ENCODE measurements at places on chromosomes 12 and 14.

DNA sequence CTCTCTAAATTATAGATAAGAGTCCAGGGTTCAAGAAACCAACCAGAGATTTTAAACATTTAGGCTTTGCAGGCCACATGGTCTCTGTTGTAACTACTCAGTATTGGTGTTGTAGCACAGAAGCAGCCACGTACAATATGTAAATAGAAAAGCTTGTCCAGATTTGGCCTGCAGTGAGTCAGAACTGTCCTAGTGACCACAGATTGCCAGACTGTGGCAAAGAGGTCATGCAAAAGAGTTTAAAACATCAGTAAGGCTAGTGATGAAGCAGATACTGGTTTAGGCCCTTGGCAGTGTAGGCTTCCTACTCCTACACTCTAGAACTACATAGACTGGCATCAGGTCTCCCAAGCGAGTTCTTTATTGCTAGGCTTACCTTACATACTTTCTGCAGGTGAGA, 117.6 kb upstream of the GARIN6 start:
- no peak overlapping the region for H3K4me3 ChIP-seq
- H3K36me3 ChIP-seq: no peaks in the 10 kb centered on the region
- no peak for DNase-seq
- no peaks in the 10 kb centered on the region for H3K27me3 ChIP-seq

- no peaks in the 10 kb centered on the region for H3K4me1 ChIP-seq
- H3K27ac ChIP-seq: no peak overlapping the region
- no peak overlapping the region for H3K4me3 ChIP-seq
- peaks cover 2% of the 10 kb centered on the region for H3K27me3 ChIP-seq
Measured at GRCh38 chr14:22026527-22026926, 352.9 kb upstream of the OR4E1 start.

DNA sequence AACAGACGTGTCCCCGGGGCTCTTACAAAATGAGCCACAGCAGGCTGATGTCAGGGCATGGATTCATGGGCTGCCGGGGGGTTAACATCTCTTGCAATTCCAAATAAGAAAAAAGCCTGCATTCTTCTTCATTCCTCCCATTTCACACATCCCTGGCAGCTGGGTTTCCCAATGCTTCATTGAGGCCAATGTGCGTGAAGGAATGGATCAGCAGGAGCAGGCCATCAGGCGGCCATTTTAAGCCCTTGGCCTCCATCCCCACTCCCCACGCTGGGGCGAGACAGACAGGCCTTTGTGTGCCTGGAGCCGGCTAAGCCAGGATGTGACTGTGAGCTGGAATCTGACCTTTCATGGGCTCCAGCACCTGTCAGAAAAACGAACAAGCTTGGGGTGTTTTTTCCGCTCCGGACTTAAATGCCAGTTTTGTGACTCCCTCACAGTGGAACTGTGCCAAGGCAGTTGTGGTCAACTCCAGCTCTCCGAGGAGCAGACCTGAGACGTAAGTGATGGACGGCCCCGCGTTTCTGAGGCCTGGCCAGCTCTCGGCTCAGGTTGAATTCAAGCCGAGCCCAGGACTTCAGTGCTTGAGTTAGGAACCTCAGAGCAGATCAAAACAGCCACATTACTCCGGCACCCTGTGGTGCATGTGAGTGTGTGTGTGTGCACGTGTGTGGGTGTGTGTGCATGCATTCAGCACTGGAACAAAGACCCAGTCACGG, 133.1 kb downstream of the TMEM30B start:
- H3K36me3 ChIP-seq: peaks cover 4% of the 10 kb centered on the region
- H3K27me3 ChIP-seq: peaks cover 2% of the 10 kb centered on the region
- H3K4me3 ChIP-seq: no peak overlapping the region
- H3K27ac ChIP-seq: no peak overlapping the region

DNA sequence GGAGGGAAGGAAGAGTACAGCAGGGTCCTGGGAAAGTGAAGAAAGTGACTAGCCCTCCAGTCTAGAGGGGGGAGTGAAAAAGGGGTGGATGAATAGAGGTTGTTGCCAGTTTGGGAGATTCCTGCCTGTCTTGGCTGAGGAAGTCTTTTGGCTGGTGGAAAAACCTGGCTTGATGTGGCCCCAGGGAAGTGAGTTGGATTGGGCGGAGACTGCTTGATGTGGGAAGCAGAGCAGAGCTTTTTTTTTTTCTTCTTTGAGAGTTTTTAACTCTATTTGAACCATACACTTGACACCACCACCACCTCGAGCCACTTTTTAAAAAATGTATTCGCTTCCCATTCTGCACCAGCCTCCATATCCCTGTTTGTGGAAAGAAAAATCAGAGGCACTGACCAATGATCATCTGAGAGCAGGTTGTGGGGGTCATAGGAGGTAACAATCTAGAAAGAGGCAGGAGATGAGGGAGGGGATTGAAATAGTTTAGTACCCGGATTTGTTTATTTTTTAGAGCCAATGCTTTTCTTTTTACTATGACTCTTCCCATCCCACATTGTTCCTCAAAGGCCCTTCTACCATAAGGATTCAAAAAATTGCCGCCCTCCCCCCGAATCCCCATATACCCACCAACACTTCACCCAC, 690 bp upstream of the DTX3 start:
- H3K27me3 ChIP-seq: peaks cover 4% of the 10 kb centered on the region
- H3K4me3 ChIP-seq: peak overlapping the region; percentile 95
- H3K4me1 ChIP-seq: peaks cover 53% of the 10 kb centered on the region
- DNase-seq: no peak
- H3K27ac ChIP-seq: peak overlapping the region; percentile 98

- no peaks in the 10 kb centered on the region for H3K4me1 ChIP-seq
- peaks cover 27% of the 10 kb centered on the region for H3K36me3 ChIP-seq
- H3K27ac ChIP-seq: no peak overlapping the region
- peaks cover 3% of the 10 kb centered on the region for H3K27me3 ChIP-seq
Measured at GRCh38 chr12:112971248-112971647, 7.1 kb upstream of the OAS2 start.

DNA sequence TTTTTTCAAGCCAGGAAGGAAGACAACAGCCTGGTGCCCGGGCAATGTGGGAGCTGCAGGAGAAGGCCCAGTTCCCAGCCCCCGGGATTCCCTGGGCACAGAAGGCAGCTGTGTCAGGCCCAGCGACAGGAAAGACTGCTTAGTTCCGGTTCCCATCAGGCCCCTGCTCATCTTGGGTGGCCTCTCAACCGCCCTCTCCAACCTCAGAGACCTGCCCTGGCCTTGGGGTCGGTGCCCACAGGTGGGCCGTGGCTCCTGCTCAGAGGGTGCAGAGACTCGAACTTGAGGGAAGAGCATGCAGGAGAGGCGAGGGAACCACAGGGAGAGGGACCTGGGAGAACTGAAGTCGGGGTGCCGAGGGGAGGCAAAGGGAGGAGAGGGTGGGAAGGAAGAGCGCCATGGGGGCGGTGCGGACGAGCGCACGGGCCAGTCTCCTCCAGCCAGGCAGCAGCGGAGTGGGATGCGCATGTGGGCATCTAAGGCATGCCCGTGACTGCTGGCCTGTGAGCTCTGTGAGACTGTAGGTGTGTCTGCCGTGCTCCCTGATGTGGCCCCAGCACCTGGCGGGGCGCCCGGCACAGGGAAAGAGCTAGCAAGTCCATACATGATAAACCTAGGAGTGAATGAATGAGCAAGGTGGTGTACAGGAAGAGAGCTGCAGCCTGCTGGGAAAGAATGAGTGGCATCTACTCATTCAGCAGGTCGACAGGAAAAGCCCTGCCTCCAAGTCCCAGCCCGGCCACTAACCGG, 42.7 kb downstream of the SSH1 start:
- H3K36me3 ChIP-seq: peaks cover 12% of the 10 kb centered on the region
- no peak for DNase-seq
- peaks cover 2% of the 10 kb centered on the region for H3K27me3 ChIP-seq
- H3K27ac ChIP-seq: no peak overlapping the region
- peaks cover 2% of the 10 kb centered on the region for H3K4me1 ChIP-seq
- H3K4me3 ChIP-seq: no peak overlapping the region

GRCh38 chr14:75609606-75610475, 31.4 kb downstream of the FLVCR2 start:
- DNase-seq: no peak
- H3K27ac ChIP-seq: no peak overlapping the region
- H3K4me3 ChIP-seq: no peak overlapping the region
- H3K4me1 ChIP-seq: no peaks in the 10 kb centered on the region

- H3K36me3 ChIP-seq: peaks cover 4% of the 10 kb centered on the region
- H3K4me3 ChIP-seq: no peak overlapping the region
- H3K27ac ChIP-seq: no peak overlapping the region
- no peaks in the 10 kb centered on the region for H3K4me1 ChIP-seq
- no peaks in the 10 kb centered on the region for H3K27me3 ChIP-seq
Measured at GRCh38 chr14:21003788-21004346, 4.8 kb downstream of the SLC39A2 start.

DNA sequence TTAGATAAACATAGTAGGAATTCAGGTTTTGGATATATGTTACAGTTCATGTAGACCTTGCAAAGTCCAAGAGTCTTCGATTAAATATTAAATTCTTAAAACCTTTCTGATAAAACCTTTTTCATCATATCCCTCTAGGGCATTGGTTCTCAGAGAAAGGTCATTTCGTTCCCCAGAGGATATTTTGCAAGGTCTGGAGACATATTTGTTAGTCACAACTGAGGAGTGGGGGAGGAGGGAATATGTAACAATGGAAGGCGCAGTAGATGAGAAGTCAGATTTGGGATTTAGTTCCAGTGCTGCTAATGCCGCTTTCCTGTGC, 5.3 kb downstream of the TMEM253 start:
- H3K4me1 ChIP-seq: peaks cover 22% of the 10 kb centered on the region
- H3K27ac ChIP-seq: no peak overlapping the region
- H3K4me3 ChIP-seq: no peak overlapping the region
- H3K27me3 ChIP-seq: peaks cover 1% of the 10 kb centered on the region

DNA sequence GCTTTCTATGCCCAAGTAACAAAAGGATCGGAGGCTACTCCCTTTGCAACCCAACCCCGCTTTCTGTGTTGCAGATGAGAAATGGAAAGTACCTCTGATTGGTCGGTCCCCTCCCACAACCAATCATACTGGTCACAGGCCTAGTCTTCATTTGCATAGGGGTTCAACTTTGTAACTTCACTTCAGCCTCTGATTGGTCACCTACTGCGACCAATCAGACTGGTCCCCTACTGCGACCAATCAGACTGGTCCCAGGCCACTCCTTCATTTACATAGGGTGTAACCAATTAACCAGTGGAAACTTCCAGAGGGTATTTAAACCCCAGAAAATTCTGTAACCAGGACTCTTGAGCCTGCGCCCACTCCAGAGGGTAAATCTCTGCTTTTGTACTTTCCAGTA, 906.4 kb upstream of the TMEM132C start:
- peaks cover 3% of the 10 kb centered on the region for H3K27me3 ChIP-seq
- no peaks in the 10 kb centered on the region for H3K4me1 ChIP-seq
- H3K27ac ChIP-seq: no peak overlapping the region
- no peak for DNase-seq

Data from immature natural killer cell (primary cell).